RKO (cell line): ENCODE measurements at places on chromosomes 7 and 10.

GRCh38 chr10:52322936-52323335 is 8.9 kb downstream of the DKK1 start:
- no peak for DNase-seq

GRCh38 chr7:89311886-89312285 is 516.3 kb upstream of the TEX47 start:
- no peak for DNase-seq

- no peak for DNase-seq
Observed at GRCh38 chr10:112708461-112708860, 241.6 kb upstream of the TCF7L2 start.

DNA sequence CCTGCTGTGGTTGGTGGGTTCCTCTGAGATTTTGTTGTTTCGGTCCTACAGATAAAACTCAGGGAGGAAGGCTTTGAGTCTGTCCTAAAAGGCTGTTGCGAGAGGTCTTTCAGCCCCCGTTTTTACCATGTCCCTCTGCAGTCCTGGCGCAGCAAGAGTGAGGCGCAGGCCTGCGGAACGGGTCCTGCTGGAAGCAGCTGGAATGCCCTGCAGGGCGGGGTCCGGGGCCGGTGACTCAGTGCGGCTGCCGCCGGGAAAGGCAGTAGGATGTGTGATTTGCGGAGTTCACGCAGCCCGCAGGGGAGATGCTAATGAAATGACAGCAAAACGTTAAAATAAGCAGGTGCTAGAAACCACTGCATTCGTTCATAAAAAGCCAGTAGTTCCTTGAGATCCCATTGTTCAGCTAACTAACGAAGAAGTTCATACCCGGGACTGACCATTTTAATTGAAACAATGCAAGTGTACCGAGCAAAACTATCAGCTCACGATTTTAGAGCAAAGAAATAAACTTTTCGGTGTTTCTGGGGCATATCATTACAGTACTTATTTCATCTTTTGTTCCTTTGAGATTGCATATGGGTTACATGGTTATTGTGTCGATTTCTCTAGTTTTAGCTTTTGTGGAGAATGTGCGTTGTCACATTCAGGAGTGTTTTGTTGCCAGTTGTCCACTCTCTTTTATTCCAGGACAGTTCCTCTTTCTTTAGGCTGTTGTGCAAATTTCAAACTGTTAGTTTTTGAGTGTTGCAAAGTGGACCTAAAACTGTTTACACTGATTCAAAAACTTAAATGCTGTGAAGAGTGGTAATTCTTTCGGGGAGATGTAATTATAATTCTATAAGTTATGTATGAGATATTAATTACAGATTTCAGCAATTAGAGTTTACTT is 783 bp downstream of the ANLN start:
- DNase-seq: peak; percentile 95

- no peak for DNase-seq
Observed at GRCh38 chr10:88343761-88344484, 239.2 kb downstream of the RNLS start.

GRCh38 chr10:624605-625332 is 64.7 kb downstream of the DIP2C start:
- DNase-seq: no peak

DNA sequence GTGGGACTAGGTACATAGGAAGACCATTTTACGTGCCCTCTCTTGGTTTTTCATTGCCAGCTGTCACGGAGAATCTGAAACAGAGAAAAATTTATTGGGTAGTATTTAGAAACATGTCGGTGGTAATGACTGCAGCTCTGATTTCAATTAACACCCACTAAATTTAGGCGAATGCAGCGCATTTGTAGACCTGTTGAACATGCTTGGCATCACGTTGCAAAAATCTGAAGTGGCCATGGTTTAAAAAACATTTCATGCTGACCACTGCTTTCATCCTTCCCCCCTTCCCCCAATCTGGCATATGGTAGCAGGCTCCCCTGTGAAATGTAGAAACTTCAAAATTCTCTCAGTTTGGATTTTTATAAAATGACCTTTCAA is 34.0 kb downstream of the LRMDA start:
- no peak for DNase-seq

DNA sequence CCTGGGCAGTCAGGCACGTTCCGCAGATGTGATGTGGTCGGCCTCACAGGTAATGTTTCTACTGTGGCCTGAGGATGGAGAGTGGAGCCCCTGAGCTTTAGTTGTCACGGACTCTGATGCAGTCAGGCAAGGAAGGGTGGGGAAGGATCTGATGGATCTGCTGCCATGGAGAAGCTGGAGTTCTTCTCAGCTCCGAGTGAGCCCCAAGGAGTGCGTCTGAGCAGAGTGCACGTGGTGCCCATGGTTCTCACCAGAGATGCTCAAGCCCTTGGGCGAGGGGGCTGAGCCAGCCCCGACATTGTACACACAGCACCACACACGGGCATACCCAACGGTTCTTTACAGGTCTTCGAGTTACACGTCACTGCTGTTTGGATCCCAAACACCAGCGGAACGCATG is 192.5 kb downstream of the EBF3 start:
- DNase-seq: no peak

DNA sequence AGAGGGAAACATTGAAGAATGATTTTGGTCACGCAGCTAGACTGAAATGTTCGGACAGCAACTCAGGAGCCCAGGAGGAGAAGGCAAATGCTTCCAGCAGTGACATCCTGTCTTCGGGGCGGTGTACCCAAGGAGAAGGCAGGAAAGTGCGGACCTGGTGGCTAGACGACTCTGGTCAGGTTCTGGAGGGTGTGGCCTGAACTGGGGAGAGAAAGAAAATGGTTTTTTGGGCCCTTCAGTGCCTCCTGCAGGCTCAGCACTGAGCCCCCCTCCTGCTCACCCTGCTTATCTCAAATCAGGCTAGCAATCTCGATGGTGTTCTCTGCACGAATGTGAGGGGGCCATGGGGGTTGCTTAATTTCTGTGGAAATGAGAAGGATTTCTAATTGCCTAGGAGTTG is 26.7 kb upstream of the TARP start:
- DNase-seq: no peak

DNA sequence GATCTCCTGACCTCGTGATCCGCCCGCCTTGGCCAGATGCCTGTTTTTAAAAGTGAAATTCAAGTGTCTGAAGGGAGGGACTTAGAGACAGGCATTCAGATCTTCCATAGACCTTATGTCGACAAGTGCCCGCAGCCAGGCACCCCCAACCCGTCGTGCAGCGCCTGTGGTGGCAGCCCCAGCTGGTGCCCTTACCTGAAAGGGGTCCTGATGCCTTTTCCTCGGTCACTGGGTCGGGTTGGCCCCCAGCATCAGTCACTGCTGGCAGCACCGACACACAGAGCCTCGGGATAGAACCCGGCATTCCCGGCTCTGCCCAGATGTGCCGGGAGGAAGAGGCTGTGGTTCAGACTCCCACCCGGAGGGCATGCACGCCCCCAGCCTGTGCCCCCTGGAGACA is 23.3 kb downstream of the LRRC27 start:
- DNase-seq: no peak

DNA sequence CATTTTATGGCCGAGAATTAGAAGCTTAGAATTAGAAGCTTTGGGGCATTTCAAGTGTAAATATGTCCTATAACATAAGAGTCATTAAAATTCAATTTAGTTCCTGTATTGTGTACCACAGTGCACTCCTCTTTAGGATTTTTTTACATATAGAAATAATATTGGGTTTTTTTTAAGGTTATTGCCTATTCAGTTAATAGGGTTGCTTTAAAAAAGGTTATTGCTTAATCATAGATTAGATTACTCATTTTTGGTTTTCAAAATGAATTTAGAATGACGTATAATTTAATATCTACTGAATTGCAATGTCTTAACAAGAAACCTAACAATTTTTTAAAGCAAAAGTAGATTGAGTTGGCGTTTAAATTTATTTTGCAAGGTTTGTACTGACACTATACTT is 34.1 kb downstream of the NOC3L start:
- no peak for DNase-seq

GRCh38 chr10:95411635-95412034 is 120.8 kb upstream of the PDLIM1 start:
- DNase-seq: no peak

- DNase-seq: no peak
Observed at GRCh38 chr7:104921596-104921995, 92.4 kb upstream of the KMT2E start.

GRCh38 chr7:116771640-116772039 is 90.7 kb upstream of the CAPZA2 start:
- DNase-seq: no peak

- no peak for DNase-seq
Observed at GRCh38 chr10:72517244-72517643, 108.6 kb downstream of the MICU1 start.

DNA sequence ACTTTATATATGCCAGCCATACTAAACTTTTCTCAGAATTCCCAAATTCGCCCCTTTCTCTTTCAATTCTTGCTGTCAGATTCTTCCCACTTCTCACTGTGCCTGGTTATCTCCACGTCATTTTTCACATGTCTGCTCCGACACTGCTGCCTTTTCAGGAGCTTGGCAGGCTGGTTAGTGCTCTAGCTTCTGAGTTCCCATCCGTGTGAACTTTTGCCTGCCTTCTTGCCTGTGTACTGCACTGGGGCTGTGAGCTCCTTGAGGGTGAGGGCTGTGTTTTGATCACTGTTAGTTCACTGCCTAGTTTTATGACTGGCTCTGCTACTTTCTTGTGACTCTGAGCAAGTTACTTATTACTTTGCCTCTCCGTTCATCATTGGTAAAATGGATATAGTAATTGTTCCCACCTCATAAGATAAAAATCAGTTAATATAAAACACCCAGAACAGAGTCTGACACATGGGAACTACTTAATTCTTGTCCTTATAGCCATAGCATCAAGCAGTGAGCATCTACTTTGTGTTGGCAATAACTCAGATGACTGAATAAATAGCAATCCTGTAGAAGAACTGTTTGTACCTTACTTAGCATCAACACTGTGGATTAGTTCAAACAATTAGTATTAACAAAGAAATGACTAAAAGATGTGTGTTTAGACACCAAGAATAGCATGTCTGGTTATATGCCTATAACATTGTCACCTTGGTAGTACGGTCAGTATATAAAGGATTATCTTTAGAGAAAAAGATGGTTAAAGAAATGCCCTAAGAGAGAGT is 5.5 kb downstream of the GSTO1 start:
- peak; percentile 61 for DNase-seq

- DNase-seq: no peak
Observed at GRCh38 chr10:121553511-121554264, 44.6 kb downstream of the FGFR2 start.

GRCh38 chr10:98029149-98030092 is 1.0 kb downstream of the CRTAC1 start:
- DNase-seq: no peak

DNA sequence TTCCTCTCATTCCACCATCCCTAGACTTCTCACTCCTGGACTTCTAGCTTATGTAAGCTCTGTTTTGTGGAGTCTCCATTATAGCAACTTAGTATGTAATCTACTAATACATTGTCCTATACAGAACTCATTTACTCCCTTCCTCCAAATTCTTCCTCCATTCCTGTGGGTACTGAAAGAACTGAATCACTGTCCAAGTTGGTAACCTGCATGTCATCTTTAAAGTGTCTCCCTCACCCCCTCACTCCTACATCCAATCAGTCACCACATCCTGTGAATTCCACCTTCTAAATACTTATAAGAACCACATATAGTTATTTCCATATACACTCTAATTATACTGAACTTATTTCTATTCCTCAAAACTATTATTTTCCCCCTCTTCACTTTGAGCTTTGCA is 20.3 kb downstream of the AASS start:
- no peak for DNase-seq

DNA sequence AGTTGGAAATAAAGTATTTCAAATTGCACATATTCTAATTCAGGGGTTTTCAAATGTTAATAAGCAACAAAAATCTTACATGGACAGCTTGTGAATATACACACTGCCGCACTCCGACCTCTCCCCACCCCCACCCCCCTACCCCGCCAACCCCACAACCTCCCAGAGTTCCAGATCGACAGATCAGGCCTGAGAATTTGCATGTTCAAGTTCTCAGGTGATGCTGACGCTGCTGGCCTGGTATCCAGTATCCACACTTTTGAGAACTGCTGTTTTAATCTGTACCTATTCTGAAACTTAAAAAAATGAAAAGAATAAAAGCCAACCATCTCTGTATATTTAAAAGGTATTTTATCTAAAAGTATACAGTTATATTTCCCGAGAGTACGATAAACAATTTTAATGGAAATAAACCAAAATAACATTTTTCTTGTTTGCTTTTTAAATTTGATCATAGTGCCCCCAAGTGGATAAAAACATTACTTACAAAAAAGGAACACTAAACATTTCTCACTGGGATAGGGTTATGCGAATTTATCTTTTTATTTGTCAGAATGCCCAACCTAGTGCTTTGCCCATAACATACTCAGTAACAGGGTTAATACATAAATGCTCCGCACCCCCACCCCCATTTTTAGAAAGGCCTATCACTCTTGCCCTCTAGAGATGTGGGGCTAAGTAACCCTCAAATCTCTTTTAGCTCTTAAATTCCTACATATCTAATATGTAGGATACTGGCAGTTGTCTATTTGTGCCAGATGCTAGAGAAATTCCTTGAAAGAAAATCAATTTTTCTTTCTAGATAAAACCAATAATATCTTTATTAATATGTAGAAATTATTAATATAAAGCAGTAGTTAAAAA is 166.3 kb downstream of the RNF133 start:
- DNase-seq: peak; percentile 49

GRCh38 chr7:70392877-70393435 is 739.0 kb upstream of the GALNT17 start:
- DNase-seq: no peak

DNA sequence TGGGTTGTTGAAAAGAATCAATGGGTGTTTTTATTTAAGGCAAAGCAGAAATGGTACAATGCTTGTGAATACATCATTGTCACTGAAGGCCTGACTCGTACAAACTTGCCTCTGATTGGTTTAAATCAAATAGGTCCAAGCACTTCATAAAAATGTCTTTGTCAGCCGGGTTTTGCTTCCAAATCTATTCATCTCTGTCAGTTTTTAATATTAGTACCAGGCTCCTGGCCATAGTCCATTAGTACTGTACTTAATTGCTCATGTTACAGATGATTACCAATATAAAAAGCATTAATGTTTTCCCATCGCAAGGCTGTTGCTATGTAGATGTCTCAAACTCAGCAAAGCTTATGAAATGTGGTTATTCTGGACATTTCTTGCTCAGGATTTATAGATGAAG is 171.9 kb downstream of the ARID5B start:
- no peak for DNase-seq

DNA sequence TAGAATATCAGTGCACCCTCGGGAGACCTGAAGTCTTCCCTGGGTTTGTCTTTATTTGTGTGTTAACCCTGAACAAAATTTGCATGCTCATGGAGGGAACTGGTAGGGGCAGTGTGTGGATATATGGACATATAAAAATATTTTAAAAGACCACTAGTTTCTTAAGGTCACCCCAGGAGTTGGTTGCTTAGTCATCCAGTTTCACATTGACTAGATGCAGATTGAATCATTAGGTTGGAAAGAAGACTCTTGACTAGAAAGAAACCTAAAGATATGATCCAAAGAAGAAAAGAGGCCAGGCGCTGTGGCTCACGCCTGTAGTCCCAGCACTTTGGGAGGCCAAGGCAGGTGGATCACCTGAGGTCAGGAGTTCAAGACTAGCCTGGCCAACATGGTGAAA is 137.1 kb downstream of the KAT6B start:
- DNase-seq: no peak
